ENCODE measurements at places on chromosomes 2 and 18.

- no peak for DNase-seq
Measured at GRCh38 chr2:111173338-111173737, 52.6 kb downstream of the BCL2L11 start.

DNA sequence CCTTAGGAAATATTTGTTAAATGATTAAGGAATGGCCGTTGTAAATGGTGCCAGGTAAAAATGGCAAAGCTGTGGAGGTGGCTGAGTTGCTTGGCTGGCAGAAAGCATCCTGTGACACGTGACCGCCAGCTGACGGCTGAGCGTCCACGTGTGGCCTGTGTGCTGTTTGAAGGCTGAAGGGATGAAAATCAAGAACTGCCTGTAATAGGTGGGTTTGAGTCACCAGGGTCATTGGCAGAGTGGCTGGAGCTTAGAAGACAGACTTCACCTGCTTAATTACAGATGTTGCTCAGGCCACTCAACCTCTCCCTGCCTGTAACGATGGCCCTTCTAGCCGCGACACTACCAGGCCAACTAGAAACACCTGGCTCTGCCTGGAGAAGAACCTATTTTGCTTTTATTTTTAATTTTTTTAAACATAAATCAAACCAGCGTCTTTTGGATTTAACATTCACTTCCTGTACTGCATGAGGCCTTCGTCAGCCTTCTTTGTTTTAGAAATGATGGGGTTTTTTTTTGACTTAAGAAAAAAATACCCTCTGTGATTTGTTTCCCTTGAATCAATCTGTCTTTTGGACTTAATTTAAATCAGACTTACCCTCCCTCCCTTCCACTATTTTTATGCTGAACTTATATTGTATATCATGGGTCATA lies 206.5 kb downstream of the PRKCE start:
- no peak for DNase-seq

GRCh38 chr2:213376644-213377043 lies 92.4 kb downstream of the SPAG16 start:
- DNase-seq: no peak

- DNase-seq: no peak
Measured at GRCh38 chr2:175688243-175688642, 313.8 kb downstream of the LNPK start.

DNA sequence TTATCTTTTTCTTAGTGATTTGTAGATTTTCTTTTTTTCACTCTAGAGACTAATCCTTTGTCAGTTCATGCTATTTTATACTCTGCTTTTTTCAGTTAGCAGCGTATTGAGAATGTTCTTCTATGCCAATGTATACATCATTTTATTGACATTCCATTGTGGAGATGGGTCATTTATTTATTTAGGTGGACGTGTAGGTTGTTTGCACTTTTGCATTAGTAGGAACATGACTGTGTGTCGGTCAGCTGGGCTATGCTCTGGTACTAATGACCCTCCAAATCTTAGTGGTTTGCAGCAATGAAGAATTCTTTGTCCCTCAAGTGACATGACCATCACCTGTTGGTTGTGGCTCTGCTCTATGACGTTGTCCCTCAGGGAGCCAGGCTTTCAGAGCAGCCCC lies 33.6 kb downstream of the HPCAL1 start:
- no peak for DNase-seq

- no peak for DNase-seq
Measured at GRCh38 chr2:241870081-241870541, 582 bp downstream of the RTP5 start.

DNA sequence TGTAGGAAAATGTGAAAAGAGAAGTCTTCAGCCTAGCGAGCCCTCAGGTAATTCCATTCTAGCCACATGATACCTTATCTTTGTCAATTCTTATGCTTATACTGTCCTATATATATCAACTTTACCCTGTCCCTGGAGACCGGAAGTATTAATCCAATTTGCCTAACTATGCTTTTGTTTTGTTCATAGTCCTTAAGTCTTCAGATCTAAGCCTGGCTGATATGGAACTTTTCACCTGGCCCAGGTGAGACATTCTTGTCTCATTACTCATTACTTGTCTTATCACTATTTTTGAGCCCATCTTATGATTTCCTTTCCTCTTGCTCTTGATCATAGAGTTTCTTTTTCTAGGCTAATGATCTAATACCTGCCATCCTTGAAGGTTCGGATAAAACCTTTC lies 194.1 kb upstream of the FANCL start:
- no peak for DNase-seq

DNA sequence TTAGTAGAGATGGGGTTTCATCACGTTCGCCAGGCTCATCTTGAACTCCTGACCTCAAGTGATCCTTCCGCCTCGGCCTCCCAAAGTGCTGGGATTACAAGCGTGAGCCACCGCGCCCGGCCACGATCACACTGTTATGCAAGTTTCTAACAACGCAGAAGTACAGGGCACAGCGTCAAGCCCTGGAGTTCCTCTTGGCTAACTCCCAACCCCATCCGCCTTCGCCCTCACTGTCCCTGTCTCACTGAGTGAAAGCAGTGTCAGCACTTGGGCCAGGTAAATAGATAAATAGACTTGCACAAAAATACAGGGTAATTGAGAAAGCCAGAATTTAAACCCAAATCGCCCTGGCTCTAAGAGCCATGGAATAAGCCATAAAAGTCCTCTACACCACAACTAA lies 111.7 kb downstream of the ACVR1 start:
- no peak for DNase-seq

DNA sequence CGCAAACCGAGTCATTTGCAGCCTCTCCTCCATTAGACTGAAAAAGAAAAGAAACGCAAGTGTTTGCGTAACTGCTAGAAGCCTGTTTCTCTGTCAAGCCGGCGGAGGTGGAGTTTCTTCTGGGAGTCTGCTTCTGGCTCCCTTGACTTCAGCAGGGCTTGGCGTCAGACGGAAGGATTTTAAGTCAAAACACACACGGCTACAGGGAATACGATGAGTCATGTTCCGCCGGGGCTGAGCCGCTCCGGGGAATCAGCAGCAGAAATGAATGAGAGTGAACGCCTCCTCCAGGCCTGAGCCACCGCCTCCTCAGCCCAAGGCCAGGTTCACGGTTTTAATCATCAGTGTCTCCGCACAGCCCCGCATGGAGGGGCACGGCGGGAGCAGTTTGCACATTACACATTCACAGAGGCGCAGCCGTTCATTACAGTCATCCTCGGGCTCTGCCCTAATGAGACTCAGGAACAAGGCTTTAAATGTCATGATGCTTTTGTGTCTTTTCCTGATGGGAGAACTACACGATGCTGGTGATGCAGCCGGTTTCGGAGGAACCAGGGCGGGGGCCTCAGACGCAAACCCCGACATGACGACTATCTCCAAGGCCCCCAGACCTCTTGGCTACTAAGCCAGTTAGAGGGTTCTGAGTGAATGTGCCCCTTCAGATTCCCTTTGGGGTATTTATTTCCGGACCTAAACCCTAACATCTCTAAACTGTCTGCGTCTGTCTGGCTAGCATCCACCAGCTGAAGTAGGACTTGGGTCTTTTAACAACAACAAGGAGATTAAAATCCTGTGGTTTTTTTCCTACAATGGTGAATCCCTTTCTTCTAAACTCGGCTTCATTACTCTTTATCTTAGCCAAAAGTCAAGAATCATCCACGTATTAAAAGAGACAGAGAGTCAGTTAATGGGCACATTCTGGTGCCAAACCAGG lies 11.1 kb upstream of the SCG2 start:
- peak; percentile 91 for DNase-seq

DNA sequence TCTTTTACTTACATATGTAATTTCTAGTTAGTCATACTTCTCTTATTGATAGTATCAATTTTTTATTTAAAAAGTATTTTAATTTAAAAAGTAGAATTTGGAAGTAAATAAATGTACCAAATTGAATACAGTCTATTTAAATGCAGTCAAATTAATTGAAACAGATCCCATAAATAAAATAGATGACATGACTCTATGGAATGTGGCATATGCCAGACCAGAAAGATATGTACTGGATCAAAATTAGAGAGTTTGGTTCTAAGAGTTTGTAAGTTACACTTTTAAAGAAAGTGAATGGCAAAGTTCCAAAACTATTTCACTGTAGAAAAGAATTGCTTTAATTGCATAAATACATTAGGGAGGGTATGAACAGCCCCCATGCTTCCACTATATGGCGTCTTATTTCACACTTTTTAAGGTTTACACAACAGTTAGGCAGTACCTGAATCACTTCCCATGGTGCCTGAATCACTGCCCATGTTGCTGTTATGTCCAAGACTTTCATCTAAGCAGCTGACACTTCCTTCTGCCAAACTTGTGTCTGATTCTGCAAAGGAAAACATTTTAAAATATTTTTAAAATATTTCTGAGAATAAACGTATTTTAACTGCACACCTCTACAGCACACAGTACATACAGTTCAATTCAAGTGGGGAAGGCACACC lies 25.2 kb downstream of the IFIH1 start:
- DNase-seq: no peak

DNA sequence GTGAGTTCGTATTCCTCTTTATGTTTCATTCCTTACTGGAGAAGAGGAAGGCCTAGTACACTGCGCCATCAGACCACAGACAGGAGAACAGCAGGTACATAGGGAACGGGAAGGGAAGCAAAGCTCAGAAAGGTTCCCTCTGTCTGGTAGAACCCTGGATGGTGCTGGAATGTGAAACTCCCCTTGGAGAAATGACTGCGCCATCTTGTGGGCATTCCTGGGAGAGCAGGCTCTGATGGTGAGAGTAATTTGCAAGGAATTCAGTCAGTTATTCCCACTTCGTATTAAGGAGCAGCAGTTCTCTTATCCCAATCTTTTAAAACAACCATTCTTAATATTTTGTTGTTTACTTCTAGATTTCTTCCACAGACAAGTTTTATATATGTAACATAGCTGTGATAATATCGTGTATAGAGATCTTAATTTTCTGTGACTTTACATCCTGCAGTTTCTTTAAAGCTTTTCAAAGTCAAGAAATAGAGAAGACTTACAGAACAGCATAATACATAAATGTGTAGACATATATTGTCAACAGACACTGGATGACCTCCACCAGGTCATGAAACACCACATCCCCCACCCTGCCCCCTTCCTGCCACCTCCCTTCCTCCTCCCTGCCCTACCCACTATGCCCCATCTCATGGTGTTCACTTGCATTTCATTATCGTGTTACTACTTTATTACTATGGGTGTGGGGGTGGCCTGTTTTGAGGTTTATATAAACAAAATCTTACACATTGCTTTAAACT lies 83.9 kb downstream of the ARHGEF4 start:
- peak; percentile 78 for DNase-seq

DNA sequence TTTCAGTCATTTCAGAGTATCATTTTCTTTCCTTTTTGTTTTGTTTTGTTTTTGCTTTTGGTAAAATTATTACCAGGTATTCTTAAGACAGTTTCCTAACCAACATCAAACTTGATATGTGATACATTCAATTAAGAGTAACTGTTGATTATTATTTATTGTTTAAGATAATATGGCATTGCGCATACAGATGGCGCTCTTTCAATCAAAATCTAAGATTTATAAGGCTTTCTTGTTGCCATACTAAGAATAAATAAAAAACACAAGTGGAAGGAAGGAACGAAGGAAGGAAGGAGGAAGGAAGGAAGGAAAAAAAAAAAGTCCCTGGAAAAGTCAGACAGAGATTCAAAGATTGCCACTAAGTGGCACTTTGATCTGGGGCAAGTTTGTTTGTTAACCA lies 1308.7 kb upstream of the FAM98A start:
- no peak for DNase-seq

- no peak for DNase-seq
Measured at GRCh38 chr2:197944416-197945096, 140.2 kb downstream of the PLCL1 start.

GRCh38 chr2:238101891-238102841 lies 2.0 kb downstream of the ESPNL start:
- DNase-seq: no peak

DNA sequence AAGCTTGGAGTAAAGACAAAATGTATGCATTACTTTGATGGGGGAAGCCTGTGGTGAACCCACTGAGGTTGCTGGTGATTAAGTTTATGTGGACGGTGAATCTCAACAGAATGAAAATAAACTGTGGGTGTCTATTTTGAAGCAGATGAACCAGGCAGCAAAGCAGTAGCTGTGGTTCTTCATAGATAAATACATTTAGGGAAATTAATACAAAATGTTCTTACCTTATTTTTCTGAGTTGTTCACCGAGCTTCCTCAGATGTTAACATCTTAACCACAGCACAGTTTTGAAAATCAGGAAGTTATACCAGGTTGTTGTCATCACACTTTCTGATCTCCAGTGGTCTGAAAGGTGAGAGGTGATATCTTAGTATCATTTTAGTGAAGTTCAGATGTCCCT lies 53.9 kb downstream of the NCK2 start:
- no peak for DNase-seq

DNA sequence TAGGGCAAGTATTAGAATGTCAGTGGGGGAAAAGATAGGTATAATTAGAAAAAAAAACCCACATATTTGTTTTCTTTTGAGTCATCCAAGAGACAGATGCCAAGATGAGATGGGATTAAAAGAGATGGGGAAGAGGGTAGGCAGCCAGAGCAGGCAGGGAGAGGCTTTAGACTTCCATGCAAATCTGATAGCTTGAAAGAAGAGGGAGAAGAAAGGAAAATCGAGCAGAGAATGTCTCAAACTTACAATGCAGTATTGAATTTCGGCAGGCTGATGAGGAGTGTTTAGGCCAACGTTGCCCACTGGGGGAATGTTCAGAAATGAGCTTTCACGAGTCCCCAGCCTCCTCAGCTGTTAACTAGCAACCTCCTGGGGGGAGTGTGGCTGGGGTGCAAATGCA lies 91.3 kb downstream of the SPATS2L start:
- no peak for DNase-seq

GRCh38 chr2:199693861-199694260 lies 157.1 kb downstream of the FTCDNL1 start:
- no peak for DNase-seq

DNA sequence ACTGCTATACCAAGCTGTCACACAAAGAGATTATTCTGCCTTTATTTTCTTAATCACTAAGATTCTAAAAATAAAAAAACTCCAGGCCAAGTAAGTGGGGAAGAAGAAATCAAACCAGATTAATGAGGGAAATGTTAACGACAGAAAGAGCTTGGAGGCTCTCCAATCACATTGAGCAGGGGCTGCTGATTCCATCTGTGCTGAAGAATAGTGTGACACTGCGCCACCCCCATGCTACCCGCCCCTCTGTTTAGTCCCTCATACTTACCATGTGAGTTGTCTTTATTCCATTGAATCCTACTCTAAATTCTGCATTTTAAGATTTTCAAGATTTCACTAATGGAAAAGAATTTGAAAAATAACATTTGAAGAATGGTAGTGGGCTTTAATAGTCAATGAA lies 998.0 kb upstream of the CDH2 start:
- no peak for DNase-seq

DNA sequence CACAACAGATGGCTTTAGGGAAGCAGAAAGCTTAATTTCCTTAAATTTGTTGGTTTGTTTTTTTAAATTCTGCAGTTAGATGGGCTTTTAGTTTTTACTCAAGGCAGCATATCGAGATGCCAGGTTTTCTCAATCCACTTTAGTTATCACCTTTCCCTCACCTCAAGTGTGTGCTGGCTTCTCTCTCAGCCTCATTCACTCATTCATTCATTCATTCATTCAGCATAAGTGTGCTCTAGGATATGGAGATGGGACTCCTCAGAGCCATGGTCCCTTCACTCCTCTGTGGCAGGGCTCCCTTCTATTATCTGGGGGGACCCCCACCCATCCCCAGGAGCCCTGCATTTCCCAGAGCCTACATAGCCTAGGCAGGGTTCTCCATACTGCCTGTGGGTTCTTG lies 19.0 kb downstream of the VIL1 start:
- no peak for DNase-seq
